Amniotic stem cell (primary cell): ENCODE measurements at places on chromosomes 6 and 20.

- no peak for DNase-seq
These were observed 60.1 kb downstream of the FAM217A start for GRCh38 chr6:4018924-4019236.

DNA sequence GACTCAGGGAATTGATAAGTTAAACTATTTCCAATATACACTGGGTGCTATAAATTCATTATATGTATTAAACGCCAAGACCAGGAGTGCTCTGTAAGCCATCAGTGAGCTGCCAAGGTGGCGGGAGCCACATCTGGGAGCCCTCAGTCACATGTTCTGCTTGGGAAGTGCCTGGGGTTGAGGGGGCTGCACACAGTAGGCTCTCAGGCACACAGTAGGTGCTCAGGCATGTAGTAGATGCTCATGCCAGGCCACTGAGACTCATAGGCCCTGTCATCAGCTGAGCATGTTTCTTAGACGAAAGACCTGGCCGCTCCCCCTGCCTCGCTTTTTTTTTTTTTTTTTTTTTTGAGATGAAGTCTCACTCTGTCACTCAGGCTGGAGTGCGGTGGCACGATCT lies 83.3 kb upstream of the BHLHE23 start:
- no peak for DNase-seq

GRCh38 chr20:61117725-61118124 lies 134.3 kb upstream of the CDH4 start:
- DNase-seq, result no peak

- DNase-seq, result no peak
These were observed 18.9 kb upstream of the MAS1 start for GRCh38 chr6:159871906-159872305.

- no peak for DNase-seq
These were observed 143.7 kb upstream of the PTPN1 start for GRCh38 chr20:50366270-50367103.
